ENCODE measurements at places on chromosomes 5 and 9.

GRCh38 chr9:129009584-129010141, 18.5 kb downstream of the SH3GLB2 start:
- DNase-seq, result no peak

- no peak for DNase-seq
Measured at GRCh38 chr5:97074859-97075489, 67.4 kb downstream of the LIX1 start.

GRCh38 chr9:89179895-89180734, 1.5 kb upstream of the SHC3 start:
- DNase-seq, result no peak

DNA sequence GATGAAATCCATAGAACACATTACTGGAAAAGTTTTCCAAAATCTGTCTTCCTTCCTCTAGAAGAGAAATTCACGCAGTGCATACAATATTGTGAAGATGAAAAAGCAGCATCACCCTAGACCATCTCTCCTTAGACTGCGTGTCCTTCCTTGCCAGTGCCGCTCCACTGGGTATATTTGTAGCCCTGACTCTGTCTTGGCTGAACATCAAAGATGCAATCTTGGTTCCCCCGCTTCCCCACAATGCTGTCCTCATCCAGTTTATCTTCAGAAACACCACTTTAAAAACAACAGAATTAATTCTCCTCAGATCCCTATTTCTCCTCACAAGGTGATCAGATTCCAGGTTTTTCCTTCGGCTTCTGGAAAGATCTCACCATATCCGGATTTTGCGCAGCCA, 53.9 kb downstream of the ROR2 start:
- DNase-seq, result no peak

DNA sequence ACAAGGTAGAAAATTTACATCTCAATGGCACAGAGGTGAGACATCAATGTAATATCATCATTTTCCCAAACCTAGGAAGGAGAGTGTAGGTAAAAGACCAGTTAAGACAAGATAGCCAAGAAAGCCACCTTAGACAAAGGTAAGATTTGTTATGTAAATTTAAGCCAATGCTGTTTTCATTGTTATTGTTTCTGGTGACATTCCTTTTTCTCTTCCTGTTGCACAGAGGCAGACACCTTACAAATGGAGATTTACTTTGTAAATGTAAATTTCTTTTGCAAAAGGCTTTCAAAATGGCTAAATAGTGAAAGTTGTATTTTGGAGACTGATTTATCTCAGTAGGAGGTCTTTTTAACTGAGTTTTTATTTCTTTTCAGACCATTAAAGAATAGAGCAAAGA, 159.1 kb downstream of the YIPF5 start:
- DNase-seq, result no peak

DNA sequence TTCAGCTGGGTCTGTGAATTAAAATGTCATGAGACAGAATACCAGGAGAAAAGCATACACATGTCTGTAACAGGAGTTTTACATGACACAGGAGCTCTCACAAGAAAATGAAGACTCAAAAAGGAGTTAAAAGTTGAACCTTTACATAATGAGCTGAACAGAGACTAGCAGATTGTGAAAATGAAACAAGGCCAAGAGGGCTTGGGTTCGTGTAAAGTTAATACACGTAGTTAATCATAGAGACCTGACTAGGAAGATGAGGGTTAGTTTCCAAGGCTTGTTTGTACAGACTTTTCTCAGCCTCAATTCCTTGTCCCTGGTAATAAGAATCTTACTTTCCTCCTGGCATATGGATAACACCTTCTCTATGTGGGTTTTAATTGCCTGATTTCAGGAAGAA, 1294.0 kb downstream of the MAT2B start:
- no peak for DNase-seq

- no peak for DNase-seq
Measured at GRCh38 chr9:4796988-4797853, 4.5 kb downstream of the RCL1 start.

- DNase-seq, result no peak
Measured at GRCh38 chr9:130781569-130781968, 53.5 kb upstream of the ABL1 start.

- DNase-seq, result no peak
Measured at GRCh38 chr5:143536364-143536763, 132.9 kb upstream of the NR3C1 start.

DNA sequence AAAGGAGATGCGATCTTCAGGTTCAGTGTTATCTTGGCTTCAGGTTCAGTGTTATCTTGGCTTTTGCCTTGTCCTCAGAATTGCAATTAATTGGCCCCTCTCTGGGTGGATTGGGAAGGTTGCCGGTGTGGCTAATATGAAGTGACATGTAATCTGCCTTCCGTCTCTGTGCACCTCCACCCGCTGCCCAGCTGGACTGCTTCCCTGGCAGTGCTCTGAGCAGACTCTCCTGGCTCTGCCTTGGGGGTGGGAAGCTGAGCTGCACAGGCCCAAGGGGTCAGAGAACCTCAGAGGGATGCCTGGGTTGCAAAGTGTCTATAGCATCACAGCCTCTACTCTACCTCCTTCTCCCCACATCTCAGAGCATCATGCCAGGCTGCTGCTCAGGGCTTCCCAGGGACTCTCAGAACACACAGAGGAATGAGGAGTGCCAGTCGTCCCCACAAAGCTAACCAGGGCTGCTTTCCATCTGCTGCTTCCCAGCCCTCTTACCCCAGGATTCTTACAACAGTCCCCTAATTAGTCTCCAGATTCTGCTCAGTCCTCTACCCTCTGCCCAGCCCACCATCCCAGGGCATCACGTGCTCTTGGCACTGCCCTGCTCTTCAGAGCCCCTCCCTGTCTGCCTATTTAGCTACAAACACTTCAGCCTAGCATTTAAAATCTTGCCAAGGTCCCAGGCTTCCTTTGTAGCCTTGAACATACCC, 54.4 kb upstream of the AFAP1L1 start:
- DNase-seq, result no peak

DNA sequence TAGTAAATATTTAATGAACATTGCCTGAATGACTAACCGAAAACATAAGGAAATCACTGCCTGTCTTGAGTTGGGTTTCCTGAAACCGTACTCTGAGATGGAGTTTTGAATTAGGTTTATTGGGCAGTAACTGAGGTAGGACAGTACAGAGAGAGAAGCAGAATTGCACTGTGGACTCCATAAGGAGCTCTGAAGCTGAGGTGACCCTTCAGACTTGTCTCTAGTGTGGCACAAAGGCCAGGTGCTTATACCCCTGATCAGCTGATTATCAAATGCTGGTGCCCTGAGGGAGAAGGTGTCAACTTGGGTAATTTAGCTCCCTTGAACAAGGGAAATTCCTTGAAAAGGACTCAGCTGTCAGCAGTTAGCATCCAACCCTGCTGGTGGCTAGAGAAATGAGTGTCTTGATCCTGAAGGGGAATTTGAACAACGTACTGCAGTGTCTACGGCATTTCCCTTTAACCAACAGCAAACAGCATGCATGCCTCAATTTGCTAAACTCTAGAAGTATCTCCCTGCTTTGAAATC, 135.0 kb upstream of the SMARCA2 start:
- DNase-seq, result no peak

DNA sequence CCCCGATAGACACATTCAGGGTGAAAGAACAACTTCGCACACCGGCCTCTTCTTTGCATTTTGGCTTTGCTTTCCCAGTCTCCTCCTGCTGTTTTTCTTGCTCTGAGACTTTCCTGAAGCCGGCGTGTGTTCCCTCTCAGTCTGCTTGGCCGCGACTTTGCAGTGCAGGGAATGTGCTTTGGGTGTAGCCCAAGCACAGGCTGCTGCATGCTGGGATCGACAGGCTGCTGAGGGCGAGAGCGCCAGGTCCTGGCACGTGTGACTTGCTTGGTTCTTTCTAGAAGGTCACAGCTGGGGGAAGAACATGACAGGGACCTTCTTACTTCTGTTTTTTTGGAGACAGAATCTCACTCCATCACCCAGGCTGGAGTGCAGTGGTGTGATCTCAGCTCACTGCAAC, 40.6 kb downstream of the TENT4A start:
- no peak for DNase-seq

DNA sequence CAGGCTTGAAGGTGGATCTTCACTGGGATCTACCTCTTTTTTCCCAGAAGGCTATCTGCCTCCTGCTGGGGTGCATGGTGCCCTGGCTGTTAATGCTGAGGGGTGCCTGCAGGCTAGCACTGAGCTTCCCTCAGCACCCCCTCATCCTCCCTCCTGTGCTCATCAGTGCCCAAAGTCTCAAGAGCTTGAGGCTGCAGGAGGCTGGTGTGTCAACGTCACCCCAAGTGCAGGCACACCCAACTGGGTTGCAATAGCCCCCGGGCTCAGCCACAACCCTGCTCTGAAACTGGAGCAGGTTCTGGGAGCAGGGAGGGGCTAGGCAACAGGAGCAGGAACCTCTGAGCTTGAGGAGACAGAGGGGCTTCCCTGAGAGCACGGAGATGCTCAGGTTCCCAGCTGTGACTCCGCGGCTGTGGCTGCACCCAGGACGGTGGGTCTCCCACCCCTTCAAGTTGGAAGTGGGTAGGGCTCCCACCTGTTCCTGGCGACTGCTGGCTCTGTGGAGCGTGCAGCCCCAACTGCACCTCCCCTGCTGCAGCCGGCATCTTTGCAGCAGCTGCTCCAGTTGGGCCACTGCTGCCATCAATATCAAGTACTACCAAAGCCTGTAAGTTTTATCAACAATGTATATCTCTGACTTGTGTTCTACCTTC, 1266.6 kb upstream of the C9orf72 start:
- DNase-seq, result no peak

DNA sequence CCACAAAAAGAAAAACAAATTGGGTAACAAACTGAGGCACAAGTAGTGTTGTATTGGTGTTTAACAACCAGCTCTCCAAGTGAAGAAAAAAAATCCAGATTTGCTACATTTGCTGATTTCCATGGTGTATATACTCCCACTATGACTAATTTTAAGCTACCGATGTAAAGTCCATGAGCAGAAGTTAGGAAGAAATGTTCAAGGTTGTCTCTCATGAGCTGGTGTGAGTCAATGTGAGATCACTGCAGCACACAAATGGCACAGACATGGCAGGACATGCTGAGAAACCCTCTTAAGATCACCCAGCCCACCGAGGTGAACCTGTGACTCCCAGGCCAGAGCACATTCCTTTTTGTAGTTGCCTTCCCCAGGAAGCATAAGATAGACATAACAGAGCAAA, 36.2 kb downstream of the SLC44A1 start:
- no peak for DNase-seq

DNA sequence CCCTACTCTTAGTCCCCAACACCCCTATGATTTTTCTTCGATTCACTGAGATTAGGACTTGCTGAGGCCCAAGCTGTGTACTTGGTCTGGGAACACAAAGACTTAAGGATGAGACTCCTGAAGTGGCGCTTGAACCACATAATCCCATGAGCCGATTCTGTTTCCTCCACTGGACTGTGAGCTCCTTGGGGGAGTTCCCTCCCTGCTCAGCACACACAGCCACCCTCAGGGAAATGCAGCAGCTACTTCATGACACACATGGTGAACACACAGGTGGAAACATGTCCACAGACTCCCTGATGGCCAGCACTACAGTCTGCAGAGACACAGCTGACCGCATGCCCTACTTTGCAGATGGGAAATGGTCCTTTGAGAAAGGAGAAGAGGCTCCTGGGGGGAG, 101.1 kb downstream of the C5orf15 start:
- no peak for DNase-seq

DNA sequence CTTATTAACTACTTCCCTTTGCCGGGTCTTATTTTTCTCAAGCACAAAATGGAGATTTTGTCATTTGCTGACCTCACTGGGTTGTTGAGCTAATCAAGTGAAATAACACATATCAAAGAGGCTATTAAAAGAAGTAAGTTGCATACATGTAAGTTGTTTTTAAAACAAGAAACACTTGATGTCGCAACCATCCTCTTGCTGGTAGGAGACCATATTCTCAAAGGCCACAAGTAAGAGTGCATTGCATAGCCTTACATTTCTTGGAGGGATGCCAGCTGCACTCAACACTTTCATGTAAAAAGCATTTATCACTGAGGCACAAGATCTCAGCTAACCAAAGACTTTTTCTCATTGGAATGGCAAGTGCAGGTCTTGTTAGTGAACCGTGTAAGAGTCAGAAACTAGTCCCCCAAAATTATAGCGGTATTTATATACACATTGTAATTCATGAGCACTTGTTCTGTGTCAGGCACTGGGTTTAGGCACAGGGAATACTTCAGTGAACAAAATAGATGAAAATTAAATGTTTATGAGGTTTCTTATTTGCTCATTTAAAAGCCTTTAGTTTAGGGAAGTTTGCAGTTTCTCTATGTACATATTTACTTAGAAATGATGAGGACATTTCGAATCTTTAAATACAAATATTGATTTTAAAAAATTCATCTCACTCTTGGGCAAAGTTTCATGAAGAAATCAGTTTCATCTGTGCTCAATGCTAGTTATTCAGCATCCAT, 72.0 kb downstream of the ZFAND5 start:
- no peak for DNase-seq

GRCh38 chr5:50710838-50711237, 44.4 kb downstream of the PARP8 start:
- DNase-seq, result no peak

DNA sequence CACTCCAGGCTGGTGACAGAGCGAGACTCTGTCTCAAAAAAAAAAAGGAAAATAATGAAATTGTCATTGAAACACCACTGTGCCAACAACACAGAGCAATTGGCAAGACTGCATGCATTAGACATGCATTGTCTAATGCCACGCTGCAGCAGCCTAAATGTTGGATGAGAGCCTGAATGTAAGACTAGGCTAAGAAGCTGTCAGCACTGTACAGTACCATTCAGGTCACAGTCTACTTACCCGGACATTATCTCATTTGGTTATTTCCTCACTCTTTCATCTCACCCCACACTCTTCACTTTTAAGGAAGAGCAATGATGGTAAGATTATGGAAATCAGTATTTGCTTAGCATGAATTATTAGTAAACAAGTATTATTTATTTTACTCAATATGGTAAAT, 31.3 kb upstream of the PPP2CA start:
- DNase-seq, result no peak

Measured in stimulated activated CD8-positive, alpha-beta memory T cell treated with anti-CD3 and anti-CD28 coated beads, Interleukin-2, amount 100 ng/mL, for 1 hour (primary cell).